Activated T-cell treated with anti-CD3 and anti-CD28 coated beads for 4 hours (primary cell): ENCODE measurements at places on chromosomes 5 and 9.
A peak's percentile ranks its signal among the peaks of the same experiment; 100 is the strongest.

- no peak for DNase-seq
Measured at GRCh38 chr5:144048259-144048856, 122.1 kb downstream of the YIPF5 start.

GRCh38 chr9:121610638-121610953 lies 40.8 kb upstream of the DAB2IP start:
- DNase-seq = no peak

- DNase-seq = no peak
Measured at GRCh38 chr5:10627160-10627701, 63.4 kb downstream of the ANKRD33B start.

DNA sequence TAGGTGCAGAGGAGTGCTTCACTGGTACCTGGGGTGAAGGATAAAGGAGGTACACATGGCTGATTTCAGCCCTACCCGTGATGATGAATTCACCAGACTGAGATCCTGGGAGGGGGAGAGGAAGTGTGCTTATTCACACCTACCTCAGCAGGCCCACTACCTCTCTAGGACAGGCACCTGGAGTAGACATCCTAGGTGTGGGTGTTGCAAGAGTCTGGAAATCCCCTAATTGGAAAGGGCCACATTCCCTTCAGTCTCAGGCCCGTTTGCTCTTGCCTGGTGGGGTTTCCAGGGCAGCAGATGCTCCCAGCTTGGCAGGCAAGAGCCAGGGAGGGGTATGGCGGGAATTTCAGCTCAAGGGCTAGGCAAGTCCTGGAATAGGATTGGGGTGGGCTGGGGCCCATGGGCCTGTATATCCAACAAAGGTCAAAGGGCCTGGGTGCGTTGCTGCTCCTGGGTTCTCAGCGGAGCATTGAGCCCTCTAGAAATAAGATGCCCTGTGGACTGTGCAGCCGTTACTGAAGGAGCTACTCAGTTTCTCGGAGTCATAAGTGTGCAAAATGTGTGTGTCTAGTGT lies 5.8 kb upstream of the CCL21 start:
- DNase-seq = no peak

DNA sequence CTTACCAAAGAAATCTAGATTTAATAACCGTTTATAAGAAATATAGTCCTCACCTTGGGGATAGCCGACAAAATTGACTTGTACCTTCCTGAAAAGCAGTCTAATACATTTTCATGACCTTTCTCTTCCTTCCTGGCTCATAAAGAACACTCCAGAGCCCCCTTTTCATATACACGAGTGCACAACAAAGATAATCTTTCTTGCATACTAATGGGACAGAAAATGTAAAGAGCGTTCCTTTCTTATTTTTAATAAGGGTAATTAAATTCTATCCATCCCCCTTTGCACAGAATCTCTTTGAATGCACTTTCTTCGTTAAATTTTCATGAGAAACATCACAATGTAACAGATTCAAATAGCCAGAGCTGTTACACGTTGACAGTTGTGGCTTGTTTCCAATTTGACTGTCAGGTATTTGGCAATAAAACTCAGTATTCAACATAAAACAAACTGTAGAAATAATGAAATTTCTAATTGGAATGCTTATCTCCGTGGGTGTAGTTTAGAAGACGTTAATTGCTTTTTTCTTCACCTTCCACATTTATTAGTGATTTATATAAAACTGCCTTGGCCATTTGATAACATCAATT lies 732.3 kb upstream of the DMAC1 start:
- no peak for DNase-seq

GRCh38 chr5:171445644-171446516 lies 26.4 kb downstream of the FGF18 start:
- DNase-seq = no peak

DNA sequence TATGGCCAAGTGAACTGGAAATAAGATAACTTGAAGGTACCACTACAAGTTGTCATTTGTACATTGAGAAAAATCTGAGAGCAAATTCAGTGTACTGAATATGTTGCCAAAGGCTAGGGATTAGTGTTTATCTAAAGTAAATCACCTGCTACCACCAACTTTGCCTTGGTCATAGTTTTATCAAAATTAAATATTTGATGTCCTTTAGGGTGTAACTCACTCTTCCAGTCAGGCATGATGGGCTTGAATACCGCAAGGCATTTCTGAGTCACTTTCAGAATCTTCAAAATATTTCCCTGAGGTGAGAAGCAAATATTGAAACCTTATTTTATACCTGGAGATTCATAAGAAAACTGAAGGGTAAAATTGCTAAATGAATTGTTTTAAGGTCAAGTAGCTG lies 1338.6 kb upstream of the ACO1 start:
- DNase-seq = no peak

- no peak for DNase-seq
Measured at GRCh38 chr9:109632817-109633216, 134.7 kb upstream of the PTPN3 start.

DNA sequence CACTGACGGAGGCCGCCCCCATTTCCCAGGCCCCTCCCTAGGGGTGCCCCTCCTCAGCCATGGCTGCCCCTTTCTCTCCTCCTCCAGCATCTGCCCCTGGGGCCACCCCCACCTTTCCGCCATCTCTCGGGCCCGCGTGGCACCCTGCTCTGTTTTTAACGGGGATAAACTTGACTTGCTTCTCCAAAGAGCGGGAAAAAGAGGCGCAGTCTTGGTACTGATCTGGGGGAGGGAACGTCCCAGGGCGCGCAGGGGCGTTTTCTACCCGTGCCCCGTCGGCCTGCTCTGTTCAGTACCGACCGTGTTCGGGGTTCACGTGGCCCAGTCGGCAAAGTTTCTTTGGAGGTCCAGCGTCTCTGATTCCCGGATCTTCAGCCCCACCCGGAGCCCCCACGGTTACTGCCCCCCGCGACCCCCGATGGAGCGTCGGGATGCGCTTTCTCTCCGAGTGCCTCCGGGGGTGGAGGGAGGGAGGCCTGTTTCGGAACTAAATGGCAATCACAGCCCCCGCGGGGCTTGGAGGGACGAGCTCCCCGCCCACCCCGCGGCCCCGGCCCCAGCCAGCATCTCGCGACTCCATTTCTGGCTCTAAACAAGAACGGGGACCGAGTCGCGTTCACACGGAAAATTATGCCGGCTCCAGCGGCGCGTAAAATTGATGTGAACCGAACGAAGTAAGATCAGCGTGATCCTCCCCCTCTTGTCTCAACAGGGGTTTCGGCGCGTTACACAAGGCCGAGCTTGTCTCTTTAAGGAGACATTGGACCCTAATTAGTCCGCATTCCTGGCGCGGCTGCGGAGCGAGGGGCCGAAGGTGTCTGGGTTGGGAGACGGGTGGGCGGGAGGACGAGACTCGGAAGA lies 1.1 kb upstream of the TLE4 start:
- peak; percentile 29 for DNase-seq

DNA sequence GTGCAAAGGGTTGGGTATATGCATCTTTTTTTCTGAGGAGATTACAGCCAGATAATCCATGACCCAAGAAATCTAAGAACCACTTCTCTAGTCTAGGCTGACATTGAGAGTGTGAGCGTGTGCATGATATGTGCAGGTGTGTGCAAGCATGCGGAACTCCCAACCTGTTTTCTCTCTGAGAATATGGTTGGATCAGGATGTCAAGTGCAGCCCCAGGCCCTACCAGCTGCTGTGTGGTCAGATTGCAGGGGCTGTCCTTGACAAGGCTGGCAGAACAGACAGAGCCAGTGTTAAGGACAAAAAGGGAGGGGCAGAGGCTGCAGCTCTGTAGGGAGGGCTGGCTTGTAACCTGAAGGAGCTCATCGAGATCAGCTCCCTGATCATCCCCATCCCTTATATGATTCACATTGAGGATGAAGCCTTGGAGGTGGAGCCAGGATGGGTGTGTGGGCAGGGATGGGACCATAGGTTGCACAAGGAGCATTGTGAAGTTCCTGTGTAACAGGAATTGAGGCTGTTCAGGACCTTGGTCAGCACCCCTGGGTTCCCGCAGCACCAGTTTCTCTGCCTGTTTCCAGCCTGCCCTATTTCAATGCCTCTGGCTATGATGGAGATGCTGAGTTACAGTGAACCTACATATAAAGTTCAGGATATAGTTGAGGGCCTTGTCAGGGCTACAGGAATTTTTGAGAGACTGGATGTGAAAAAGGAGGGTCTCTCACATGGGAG lies 52.6 kb upstream of the ARAP3 start:
- no peak for DNase-seq

DNA sequence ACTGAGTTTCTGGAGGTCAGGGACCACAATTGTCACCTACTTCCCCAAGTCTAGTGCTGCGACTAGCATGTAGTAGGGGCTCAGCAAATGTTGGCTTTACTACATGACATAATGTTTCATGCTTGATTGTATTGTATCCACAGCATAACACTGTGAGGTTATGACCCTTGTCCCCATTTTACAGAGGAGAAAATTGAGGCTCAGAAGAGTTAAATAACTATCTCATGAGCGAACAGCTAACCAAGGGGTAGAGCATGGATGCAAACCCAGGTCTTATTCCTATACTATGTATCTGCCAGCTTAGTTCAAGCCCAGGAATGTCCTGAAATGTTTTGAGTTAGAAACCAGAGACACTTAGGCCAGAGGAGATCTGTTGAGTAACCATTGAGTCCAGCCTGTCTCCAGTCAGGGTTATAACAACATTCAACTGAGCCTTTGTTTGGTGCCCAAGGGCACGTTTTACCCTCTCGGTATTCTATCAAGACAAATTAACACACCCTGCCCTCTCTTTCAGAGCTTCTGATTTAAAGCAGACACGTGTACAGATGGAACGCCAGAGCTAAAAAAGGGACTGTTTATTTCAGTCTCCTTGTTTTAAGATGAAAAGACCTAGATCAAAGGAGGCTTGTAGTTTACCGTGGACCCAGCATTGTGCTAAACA lies 16.5 kb downstream of the ANGPTL2 start:
- DNase-seq = no peak

DNA sequence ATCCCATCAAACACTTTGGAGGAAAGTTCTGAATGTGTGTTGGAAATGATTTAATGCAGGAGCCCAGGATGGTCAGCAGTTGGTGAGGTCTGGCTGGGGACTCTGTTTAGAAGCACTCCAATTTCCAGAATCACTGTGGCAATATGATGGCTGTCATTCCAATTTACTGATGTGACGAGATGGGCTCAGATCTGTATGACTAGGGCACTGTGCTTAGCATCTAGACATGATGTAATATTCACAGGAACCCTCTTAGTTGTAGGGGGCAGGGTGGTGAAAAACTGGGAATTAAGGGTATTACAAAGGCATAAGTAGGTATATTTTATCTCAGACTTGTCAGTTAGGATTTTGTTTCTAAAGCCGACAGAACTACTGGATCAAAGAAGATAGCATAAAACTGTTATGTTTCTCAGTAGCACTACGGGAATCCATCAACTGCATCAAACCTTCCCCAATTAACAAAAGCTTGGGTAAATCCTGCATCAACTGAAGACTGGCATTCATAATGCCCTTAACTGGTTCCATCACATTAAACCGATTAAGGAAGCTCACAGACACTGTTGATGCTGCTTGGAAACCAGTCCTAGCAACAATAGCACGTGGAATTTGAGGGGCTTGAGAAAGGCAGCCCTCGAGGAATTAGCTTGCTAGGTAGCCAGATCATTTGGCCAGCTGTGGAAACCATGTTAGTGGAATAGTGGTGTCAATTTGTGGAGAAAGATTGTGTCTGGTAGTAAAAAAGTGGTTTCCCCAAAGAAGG lies 86.1 kb downstream of the SV2C start:
- no peak for DNase-seq

- peak; percentile 47 for DNase-seq
Measured at GRCh38 chr5:14809369-14810155, 62.0 kb downstream of the ANKH start.

- DNase-seq = no peak
Measured at GRCh38 chr5:118397236-118397635, 591.1 kb downstream of the DTWD2 start.

DNA sequence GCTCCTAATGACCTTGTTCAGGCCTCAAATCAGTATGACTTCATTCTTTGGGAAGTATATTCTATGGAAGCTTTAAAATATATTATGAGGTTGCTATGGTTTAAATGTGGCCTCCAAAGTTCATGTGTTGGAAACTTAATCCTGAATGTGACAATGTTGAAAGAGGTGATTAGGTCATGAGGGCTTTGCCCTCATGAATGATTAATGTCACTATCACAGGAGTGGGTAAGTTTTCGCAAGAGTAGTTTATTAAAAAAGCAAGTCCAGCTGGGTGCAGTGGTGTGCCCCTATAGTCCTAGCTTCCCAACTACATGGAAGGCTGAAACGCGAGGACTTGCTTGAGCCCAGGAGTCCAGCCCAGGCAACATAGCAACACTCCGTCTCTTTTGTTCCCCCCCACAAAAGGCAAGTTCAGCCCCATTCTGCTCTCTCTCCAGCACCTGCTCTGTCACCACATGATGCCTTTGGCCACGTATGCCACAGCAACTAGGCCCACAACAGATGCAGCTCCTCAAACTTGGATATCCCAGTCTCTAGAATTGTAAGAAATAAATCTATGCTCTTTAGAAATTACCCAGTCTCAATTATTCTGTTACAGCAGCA lies 105.3 kb downstream of the SIL1 start:
- no peak for DNase-seq

DNA sequence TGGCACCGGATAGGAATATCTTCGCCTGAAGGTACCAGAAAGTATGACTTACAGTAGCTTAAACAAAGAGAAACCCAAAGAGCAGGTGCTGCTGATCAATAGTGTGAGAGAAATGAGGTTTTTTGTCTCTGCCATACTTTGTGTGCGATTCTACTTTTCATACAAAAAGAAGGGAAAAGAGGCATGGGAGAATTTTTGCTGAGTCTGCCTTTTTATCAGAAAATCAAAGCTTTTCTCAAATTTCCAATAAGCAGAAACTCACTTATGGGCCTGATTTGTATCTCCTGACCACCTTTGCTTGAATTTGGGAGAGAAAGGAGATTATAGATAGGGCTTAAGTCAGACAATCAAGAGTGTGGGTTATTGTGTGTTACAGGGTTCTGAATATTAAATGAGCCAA lies 65.5 kb upstream of the TAF11L2 start:
- no peak for DNase-seq

DNA sequence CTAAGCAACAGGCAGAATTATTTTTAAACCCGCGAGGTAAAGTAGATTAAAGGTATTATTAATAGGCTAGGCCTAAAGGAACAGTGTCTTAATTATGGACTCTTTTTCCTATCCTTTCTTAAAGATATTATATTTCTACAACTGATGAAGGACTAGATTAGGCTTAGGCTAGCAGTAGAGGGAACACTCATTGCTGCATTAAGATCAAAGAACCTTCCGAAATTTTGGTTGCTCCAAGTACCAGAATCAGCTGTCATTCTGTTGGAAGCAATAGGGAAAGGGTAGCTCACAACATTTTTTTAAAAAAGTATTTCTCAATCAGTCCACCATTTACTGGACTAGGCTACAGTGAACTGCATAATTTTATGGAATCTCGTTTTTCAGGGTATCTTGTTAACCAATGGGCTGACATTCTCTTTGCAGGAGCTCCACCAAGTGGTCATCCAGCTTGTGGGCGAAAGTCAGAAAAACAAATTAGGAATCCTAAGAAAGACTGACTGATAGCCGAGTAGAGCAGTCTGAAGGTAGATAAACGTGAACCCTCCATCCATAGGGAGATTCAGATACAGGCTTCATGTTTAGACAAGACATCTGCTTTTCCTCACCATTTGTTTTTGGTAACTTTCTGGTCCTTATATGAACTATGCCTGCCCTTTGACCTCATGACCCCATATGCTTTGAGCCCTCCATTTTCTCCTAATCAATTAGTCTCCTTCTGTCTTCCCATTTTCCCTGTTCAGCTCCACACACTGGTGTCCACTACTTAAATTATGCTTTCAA lies 103.6 kb upstream of the CHD1 start:
- no peak for DNase-seq
